ENCODE measurements at places on chromosomes 1 and 21.
A peak's percentile ranks its signal among the peaks of the same experiment; 100 is the strongest.

DNA sequence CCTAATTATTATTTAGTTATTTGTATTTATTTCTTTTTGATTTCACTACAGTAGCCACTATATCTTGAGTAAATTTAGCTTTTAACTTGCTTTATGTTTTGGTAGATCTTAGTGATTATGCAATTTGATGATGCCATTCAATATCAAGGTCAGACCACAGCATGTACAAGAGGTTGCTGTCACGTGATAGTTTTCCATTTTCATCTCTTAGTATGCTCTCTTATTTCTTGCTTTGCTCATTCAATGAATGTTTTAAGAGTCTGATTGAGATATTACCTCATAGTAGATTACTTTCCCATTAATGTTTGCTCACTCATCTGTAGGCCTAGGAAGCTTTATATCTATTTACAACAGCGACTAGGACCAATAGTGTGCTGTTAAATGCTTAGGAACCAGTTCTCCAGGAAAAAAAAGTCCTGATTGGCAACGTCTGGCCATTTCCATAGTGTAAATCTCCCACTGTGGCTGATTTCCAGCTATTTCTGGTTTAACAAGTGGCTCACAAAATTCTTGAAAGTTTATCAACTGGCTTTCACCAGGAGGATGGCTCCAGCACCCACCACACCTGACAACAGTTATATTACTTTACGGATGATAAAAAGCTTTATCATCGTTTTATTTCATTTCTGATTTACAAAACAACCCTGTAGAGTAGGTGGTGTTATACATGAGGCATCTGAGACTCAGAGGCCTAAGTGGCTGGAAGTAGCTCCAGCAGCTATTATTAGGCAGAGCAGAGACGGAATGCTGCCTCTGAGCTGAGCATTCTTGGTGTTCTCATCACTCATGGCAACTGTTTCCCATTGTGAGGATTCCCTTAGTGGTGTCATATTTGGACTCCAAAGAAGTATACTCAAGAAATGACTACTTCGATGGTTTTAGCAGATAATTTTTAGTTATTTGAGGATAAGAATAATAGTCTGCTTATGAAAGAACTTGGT, 235.2 kb downstream of the DISC1 start:
- no peak for DNase-seq

DNA sequence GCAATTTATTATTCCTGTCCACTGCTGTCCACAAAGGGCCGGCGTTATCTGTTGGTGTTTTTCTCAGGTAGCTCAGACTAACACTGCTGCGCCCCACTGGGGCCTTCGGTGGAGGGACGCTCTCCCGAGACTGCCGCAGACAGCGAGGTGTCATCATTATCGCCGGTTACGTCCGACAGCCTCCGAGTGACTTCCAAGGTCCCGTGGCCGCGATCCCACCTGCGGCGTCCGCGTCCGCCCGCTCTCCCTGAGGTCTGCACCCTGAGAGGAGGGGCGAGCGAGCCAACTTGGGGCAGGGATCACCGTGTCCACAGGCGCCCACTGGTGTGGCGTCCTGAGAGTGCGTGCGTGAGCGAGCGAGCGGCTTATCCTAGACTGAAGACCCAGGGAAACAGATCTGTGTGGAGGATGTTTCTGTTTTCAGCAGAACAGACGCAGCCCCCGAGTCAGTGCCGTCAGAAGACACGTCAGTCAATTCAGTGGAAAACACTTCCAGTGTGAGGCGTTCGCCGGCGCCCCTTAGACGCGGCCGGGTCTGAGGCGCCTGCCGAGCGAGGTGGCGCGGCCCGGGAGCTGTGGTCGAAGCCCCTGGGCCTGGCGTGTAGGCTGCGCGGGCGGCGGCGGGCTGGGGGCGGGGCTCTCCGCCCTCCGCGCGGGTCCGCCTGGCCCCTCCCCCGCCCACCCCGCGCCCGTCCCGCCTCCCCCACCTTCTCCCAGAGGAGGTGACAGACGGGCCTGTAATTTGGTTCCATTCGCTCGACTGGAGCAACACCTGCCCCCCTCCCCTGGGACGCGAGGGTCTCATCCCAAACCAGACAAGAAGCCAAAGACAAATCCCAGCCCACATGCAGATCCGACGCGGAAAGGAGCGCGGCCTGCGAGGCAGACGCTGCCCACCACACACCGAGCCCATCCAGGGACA, 12.6 kb downstream of the NHLH2 start:
- DNase-seq: no peak

- no peak for DNase-seq
Observed at GRCh38 chr1:47934243-47934805, 62.9 kb downstream of the TRABD2B start.

GRCh38 chr1:183061194-183061593, 38.0 kb downstream of the LAMC1 start:
- DNase-seq: no peak

GRCh38 chr1:204084247-204084772, 11.4 kb downstream of the SOX13 start:
- DNase-seq: no peak

GRCh38 chr1:125066385-125066784, 3881.6 kb downstream of the SRGAP2C start:
- DNase-seq: no peak

DNA sequence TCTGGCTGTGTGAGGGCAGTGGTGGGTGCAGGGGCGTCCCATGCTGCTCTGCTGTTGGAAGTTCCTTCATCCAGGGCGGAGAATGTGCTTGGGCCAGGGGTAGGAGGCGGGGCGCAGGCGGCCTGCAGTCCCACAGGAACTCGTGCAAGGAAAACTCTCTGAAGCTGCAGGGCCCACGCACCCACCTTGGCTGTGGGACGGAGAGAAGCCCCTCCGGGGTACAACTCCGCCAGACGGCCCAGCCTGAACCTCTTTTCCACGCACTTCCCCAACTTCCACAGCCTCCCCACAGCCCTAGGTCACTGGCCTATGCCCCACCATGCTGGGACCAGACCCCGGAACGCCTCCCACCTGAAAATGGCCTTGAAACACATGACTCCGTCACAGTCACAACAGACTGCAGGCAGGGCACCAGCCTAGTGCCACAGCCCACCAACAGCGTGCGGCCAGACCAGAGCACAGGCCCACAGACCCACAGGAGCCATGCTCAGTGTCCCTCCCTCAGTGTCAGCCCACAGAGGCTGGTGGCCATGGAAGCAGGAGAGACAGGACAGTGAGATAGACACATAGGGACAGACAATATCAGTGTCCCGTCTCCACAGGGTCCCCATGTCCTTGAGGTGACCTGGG, 47.8 kb downstream of the WNT9A start:
- no peak for DNase-seq

DNA sequence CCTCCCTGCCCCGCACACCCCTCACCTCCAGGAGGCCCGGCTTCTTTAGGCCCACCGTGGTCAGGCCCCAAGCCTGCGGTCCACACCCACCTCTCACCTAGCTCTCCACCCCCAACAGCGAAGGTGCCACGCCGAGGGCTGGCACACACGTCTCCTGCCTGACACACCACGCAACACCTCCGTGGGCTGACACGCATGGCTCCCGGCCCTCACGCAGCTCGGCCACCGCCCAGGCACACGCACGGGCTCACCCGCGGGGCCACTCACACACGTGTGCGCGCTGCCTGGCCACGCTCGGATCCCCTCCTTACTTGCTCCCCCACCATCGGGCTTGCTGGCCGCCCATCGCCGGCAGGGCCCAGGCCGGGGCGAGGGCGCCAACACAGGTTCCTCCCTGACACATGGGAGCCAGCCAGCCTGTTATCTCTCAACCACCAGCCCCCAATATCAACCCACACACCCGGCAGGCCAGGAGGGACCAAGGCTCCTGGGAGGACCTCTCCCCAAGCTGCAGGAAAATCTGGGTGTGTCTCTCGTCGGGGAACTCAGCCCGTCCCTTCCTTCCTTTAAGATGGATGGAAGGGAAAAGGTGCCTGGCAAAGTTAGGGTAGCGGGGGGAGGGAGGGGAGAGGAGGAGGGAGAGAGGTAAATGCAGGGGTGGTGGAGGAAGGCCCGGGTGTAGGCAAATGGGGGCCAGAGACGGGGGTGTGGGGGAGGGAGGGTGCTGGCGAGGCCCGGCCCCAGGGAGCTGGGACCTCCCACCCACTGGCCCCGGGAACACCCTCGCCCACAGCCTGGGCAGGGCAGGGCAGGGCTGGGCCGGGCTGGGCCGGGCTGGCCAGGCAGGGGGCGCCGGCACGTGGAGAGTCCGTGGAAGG, 546 bp downstream of the ELOVL1 start:
- DNase-seq: no peak

DNA sequence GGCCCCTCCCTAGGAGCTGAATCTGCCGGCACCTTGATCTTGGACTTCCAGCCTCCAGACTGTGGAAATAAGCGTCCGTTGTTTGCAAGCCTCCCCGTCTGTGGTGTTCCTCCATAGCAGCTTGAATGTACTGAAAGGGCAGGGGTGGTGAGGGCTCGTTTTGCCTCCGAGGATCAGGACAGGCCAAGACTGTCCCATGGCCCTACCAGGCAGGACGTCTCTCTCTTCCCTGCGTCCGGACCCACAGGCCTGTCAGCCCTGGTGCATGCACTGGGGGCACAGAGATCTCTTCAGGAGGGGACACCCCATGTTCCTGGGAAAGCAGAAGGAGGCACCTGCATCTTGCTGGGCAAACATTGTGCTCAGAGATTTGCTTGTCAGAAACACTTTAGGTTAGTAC, 156.3 kb upstream of the C1orf174 start:
- DNase-seq: no peak

- DNase-seq: no peak
Observed at GRCh38 chr1:10237157-10237539, 26.8 kb downstream of the KIF1B start.

GRCh38 chr1:1918901-1919303, at the start of gene TMEM52:
TMEM52 (minus strand) TSS chr1:1919279; CDS start chr1:1919265, 14 bp downstream.
- no peak for DNase-seq

- peak; percentile 13 for DNase-seq
Observed at GRCh38 chr1:91884459-91885212, 1.3 kb downstream of the TGFBR3 start.

Data from T-helper 9 cell (primary cell).